ENCODE measurements at places on chromosomes 16 and 17. TPM values are rescaled to one million over a fixed set of nuclear protein-coding genes. Genes with fewer than 3 reads are reported as not detected.

KRT16 gene
- 158 TPM for total RNA-seq

CDH11 gene
- 74.1 TPM for total RNA-seq

GPR142 gene
- total RNA-seq = not detected

NLE1 gene
- 15.4 TPM for total RNA-seq

CACNG1 gene
- total RNA-seq = not detected

TMEM95 gene
- total RNA-seq = not detected

TSPAN10 gene
- total RNA-seq = 1.0 TPM

DPEP2 gene
- total RNA-seq = 4.7 TPM
